Psoas muscle (tissue), 8 donors: ENCODE measurements at places on chromosomes 6 and 20. TPM values are rescaled to one million over a fixed set of nuclear protein-coding genes. Genes with fewer than 3 reads are reported as not detected.

DNA sequence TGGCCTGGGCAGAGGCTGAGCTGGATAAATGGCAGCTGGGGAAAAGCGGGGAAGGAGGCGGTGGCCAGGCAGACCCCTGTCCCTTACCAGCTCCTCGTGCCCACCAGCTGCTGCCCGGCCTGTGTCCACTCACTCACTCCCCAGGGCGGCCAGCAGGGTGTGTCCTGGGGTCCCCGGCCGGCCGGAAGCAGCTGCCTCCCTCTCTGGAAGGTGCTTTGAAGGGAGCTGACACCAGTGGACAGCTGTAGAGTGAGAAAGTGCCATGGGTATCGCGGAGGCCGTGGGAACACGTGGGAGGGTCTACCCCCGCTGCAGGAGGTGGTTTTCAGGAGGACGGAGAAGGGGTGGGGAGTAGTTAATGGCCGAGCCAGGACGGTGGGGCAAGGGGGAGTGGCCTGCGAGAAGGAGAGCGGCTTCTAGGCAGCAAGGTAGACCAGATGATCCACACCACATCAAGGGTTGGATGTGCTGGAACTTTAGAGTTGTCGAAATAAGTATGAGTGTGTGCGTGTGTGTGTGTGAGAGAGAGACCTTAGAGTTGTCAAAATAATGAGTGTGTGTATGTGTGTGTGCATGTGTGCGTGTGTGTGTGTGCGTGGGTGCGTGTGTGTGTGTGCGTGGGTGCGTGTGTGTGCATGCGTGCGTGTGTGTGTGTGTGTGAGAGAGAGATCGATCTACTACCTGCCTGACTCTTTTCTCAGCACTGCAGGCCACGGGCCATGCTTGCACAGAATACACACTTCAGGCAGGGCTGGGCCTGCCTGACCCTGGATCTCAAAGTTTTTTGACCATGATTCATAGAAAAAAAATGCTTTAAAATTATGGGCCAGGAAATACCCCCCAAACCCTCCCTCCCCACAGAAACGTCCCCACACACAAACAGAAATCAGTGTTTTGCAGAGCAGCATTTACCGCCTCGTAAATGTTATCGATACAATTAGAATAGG lies 43.9 kb downstream of the CDH4 start:
- DNase-seq: no peak

Gene LY86
- 1.3 TPM for total RNA-seq

Gene CASS4
- total RNA-seq: 0.29 TPM

Gene WFDC11
- not detected for total RNA-seq

- no peak for DNase-seq
Observed at GRCh38 chr6:138663892-138664291, 109.7 kb upstream of the CCDC28A start.

- no peak for DNase-seq
Observed at GRCh38 chr6:152821525-152821924, 70.9 kb downstream of the VIP start.

Gene POM121L2
- total RNA-seq: not detected

Gene SRSF12
- total RNA-seq: 0.21 TPM

DNA sequence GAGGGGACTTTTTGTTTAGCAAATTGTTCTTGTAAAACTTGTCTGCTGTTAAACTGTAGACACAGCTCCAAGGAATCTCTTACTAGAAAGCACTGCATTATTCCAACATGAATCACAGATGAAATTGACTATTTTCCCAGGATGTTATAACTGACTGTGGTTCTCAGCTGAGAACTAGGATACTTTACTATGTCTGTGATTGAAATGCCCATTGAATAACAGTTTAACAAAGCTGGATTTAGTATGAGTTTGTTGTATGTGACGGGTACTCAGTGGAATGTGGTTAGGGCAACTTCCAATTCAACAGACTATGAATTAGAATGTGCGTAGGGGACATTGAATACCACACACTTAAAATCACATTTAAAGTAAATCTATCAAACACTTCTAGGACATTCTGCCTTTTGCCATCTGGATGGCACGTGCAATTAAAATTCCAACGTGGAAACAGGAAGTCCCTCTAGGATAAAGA lies 193.4 kb upstream of the PREP start:
- DNase-seq: no peak

Gene CEP162
- total RNA-seq: 2.2 TPM

Gene PBOV1
- not detected for total RNA-seq

Gene STMND1
- total RNA-seq: not detected

Gene ISM1
- 1.8 TPM for total RNA-seq

Gene TBC1D32
- 0.54 TPM for total RNA-seq

DNA sequence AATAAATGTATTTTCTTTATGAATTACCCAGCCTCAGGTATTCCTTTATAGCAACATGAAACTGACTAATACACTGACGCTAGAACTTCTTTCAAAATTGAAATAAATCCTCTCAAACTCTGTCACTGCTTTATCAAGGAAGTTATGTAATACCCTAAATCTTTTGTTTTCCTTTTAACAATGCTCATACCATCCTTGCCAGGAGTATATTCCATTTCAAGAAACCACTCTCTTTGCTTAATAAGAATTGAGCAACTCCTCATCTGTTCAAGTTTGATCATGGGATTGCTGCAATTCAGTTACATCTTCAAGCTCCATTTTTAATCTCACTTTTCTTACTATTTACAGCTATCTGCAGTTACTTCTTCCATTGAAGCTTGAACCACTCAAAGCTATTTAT lies 707.6 kb upstream of the MARCKS start:
- DNase-seq: no peak

Gene BTN1A1
- not detected for total RNA-seq
